CD4-positive, alpha-beta T cell treated with Interleukin-6 at 100 ng/mL for 8 hours (primary cell): ENCODE measurements at places on chromosomes 6 and 20.

DNA sequence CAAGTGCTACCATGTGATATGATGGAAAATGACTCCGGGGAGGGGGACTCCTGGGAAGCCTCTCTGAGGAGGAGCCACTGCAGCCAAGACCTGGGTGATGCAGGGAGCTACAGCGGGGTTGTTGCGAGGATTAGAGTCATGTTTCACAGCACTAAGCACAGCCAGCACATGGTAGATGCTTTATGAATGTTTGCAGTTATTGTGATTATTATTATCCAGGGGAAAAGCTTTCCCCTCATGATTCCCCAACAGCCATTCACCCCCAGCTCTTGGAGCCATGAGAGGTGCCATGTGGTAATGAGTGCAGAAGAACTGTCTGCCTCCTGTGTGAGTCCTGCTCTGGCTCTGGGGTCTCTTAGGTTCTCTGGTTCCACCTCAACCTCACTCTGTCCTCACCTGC, 39.9 kb downstream of the RSPO4 start:
- DNase-seq, result no peak

DNA sequence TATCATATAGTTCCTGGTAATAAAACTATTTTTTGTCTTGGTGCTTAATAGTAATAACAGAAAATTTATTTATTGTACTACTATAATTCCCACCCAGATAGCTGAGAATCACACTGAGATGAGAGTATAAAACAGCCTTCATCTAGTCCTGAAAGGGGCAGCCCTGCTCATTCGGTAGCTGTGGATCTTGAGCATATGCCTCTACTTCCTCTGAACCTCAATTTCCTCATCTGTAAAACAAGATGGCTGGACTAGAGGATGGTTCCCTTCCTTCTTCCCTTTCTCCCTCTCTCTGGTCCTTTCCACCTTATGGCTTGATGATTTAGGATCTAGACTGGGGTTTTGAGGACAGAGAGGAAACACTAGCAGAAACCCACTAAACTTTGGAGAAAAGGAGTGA, 15.0 kb downstream of the FKBP5 start:
- no peak for DNase-seq

DNA sequence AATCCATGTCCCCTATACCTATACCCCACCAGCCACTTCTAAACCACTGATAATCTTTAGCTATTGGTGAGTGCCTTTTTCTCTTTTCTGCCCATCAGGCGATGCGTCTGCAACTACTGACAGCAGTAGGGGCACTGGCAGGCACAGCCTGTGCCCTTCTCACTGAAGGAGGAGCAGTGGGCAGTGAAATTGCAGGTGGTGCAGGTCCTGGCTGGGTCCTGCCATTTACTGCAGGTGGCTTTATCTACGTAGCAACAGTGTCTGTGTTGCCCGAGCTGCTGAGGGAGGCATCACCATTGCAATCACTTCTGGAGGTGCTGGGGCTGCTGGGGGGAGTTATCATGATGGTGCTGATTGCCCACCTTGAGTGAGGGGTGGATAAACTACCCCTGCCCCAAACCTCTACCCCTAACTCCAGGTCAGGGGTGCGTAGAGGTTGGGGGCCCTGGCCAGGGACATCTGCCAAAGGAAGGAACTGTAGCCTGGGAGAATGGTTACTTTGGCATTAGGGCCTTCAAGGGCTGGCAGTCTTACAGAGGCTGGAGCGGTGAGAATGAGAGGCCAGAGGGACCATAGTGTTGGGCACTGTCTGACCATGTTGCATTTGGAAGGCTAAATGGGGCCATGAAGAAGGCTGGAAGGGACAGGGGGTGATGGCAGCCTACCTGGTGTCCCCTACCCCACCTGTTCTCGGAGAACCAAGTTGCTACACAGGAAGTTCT, 851 bp upstream of the HSD17B8 start:
- no peak for DNase-seq

GRCh38 chr20:10259166-10259565, 40.5 kb downstream of the SNAP25 start:
- no peak for DNase-seq

DNA sequence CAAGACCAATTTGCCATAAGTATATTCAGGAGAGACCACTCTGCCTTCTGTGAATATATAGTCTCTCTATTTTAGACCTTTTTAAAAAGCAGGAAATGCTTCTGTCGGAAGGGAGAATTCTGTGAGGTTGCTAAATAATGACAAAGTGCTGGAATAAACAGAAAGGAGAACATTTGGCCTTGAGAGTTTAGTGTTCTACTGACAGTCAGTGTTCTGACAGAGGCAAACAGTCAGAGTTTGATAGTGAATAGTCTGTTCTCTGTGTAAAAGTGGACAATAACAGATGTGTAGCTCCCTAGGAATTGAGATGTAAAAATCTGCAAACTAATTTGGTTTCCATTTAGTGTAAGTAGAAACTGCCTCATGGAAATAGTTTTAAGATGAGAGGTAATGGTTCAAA, 220.7 kb downstream of the PHF3 start:
- DNase-seq, result no peak

DNA sequence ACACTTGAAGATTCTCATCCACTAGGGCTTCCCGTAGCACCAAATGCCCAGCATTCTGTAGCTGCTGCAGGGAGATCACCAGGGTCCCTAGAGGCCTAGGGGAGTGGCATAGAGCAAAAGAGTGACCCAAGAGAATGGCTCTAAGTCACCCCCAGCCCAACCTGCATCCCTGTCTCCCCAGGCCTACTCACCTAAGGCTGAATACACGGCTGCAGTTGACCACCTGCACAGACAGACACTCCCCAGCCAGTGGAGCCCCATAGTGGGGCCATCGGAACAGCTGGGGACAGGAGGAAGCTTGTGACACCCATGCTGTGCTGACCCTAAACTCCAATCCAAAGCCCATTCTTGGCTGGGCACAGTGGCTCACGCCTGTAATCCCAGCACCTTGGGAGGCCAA, 9.5 kb upstream of the SPAG4 start:
- DNase-seq, result no peak

DNA sequence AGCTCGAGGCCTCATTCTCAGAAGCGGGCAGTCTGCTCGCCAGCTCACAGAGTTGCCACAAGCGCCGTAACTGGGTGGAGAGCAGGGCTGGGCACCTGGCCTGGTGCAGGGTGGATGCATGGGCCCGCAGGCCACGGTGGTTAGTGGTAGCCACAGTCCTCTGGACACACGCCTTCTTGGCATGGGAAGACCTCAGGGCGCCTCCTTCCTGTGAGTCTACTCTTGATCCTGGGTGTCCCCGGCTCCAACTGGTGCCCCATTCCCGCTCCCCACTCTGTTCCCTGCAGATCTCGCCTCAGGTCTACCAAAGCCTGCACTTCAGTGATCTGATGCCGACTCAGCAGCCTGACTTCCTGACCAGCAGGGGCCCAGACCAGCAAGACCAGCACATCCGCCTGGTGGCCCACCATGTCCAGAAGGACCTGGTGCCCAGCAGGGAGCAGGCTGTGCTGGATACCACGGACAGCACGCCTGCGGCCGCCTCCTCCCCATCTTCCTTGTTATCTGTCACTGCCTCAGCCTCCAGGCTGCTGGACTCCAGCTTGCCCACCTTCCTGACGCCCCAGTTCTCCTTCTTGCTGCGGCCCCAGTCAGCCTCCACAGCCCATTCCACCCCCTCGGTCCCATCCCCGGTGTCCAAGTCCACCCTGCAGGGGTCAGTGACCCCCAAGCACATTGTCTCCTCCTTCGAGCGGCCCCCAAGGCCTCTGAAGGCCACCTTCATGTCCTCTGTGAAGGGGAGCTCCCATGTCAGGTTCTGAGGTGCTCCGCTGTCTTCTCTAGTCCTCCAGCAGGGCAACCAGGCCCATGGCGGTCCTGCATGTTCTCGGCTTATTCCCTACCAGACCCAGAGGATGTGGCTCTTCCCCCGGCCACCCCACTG, 43.1 kb downstream of the SUN5 start:
- no peak for DNase-seq

- no peak for DNase-seq
These were observed 20.9 kb upstream of the PNPLA1 start for GRCh38 chr6:36248980-36249379.

DNA sequence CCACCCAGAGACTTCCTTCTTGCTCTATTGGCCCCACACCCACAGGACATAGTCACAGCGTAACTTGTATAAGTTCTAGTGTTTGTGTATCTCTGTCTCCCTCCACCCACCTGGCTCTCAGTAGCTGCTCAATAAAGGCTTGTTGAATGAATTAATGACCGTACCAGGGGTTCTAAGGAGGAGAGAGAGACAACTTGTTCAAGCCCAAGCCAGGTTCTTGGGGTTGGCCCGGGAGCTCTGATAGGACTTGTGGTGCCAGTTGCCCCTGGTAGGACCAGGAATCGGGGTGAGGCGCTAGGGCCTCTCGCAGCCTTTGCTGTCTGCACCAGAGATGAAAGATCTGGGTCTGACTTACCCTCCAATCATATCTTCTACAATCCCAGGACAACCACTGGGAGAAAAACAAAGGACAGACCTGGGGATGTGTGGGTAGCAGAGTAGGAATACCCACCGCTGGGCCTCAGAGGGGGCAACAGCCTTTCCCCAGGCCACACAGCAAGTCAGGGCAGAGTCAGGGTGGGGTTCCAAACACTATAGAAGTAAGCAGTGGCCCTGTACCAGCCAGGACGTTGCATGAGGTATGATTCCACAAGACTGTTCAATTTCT, 5.3 kb upstream of the TGM2 start:
- no peak for DNase-seq

DNA sequence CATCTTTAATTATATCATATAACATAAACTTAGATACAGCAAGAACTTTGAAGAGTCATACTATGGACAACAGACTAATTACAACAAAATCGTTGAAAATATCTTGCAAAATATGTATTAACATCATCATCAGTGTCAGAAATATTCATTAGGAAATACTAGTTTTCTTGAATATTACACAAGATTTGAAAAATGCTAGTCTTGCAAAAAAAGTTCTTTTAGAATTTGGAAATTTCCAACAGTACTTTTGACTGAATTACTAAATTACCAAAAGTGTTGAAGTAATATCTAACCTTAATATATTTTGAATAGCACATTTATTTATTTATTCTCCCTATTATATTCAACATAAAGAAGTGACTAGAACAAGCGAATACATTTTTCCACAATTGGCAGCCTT, 1224.8 kb upstream of the EYS start:
- DNase-seq, result no peak

DNA sequence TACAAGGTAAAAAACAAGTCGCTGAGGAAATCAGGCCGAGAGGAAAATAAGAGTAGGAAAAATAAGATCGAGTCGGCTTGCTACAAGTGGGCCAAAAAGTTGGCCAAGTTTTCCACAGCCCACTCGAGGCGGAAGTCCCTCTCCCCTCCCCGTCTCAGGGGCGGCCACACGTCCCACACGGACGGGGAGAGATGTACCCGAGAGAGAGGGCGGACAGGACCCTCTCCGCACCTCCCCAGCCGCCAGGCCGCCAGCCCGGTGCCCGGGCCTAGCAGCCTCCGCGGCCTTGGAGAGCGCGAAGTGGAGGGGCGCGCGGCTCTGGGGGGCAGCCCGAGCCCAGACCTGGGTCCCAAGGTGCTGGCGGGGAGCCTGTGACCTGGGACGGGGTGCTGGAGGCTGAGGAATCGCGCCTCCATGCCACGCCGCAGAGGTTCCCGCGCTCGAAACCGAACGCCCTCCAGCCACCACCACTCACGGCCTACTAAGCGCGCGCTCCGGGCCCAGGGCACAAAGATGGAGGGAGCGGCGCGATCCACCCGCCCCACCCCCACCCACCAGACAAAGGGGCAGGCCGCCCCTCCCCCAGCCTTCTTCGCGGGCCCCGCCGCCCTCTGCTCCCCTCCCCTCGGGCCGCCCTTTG, 1.9 kb upstream of the HMGA1 start:
- DNase-seq, result no peak

- DNase-seq, result no peak
These were observed 2.3 kb upstream of the TTBK1 start for GRCh38 chr6:43240950-43241349.

DNA sequence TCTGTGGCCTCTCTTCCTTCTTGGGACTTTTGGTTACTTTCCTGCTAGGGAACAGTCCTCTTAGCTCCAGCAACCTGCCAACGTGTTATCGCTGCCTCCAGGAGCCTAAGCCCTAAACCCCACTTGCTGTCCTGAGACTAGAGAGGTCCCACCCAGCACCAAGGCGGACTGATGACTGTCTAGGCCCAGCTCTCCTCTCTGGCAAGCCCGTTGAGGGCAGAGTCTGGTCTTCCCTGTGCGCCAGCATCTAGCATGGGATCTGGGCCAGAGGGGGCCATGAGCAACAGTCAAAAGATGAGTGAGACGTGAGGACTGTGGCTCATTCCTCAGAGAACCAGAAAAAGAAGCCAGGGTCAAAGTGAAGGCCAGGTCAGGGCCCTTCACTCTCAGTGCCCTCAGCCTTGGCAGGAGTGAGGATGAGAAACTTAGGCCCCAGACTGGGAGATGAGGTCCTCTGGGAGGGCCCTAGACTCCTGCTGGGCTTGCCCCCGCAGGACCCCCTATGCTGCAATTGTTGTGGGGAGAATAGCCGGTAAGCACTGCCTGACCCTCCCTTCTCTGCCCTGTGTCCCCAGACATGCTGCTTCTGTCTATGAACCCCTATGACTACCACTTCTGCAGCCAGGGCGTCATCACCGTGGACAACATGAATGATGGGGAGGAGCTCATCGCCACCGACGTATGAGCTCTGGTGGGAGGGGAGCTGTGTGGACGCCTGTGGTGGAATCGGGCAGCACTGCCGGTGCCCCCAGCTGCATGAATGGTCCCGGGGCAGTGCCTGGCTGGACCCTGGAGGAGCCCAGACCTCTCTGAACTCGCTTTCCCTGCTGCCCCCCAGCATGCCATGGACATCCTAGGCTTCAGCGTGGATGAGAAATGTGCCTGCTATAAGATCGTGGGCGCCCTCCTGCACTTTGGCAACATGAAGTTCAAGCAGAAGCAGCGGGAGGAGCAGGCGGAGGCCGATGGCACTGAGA, 30.9 kb downstream of the MYH7B start:
- DNase-seq, result no peak

- no peak for DNase-seq
These were observed 15.3 kb downstream of the TNFAIP3 start for GRCh38 chr6:137882225-137882961.
